Amniotic epithelial cell (primary cell): ENCODE measurements at places on chromosomes 7 and 10.

DNA sequence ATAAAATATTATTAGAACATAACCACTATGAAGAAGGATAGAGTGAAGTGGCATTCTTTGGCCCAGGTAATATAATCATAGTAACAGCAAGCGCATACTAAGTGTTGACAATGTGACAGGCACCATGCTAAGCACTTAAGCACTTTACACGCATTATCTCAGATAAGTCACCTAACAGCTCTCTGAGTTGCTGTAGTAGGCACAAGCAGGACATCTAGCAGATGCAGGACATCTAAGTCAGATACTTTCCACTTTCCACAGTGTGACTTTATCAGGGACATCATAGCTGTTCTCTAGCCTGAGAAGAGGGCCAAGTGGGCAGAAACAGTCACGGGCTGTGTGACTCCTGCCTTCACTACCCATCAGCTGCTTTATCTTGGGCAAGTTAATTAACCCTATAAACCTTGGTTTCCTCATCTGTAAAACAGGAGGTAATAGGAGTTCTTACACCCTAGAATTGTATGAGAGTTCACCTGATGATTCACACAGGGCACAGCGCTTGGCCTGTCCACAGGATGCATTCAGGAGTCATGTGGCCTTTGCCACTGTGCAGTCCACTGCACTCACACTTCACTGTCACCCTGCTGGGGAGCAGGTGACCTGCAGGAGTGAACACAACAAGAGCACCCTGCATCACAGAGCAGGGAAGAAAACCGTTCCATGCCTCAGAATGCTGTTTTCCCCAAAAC, 12.5 kb downstream of the LIPA start:
- no peak for DNase-seq

DNA sequence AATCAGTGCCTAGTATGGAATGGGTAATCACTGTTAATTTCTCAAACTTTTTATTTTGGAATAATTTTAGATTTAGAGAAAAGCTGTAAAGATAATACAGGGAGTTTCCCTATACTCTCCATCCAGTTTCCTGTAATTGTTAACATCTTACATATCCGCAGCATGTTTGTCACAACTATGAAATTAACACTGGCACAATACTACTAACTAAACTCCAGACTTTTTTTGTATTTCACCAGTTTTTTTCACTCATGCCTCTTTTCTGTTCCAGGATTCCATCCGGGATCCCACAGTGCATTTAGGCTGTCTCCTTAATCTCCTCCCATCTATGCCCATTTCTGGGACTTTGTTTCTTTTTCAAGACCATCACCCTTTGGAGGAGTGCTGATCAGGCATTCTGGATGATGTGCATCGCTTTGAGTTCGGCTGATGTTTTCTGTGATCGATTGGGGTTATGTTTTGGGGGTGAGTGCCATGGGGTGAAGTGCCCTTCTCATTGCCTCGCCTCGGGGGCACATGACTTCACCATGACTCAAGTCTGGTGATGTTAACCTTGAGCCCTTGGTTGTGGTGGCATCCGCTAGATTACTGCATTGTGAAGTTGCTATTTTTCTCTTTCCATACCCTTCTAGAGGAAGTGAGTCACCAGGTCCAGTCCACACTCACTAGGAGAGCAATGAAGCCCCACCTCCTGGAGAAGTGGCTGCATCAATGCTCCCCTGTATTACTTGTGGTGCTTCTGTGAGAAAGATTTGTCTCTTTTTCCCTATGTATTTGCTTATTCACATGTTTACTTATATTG, 43.9 kb upstream of the GRB10 start:
- DNase-seq = peak; percentile 82

DNA sequence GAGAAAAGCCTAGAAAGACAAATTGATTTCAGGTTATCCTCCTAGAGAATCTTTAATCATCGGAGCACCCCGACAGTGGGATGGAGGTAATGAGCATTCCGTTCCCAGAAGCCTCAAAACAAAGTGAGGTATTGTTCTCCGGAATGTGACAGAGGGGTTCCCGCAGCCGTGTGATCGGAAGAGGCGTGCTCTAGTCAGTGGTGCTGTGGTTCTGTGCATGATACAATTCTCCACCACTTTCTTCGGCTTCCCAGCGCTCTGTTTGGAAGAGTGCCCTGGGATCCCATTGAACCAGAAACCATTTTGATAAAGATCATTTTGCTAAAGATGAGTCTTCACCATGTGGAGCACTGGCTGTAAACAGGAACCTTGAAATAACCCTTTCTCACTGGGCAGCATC, 434.6 kb downstream of the PAXIP1 start:
- DNase-seq = no peak

GRCh38 chr7:135900065-135900546, 77.1 kb downstream of the MTPN start:
- no peak for DNase-seq

GRCh38 chr7:75624134-75624832, 114.5 kb downstream of the HIP1 start:
- peak; percentile 96 for DNase-seq

DNA sequence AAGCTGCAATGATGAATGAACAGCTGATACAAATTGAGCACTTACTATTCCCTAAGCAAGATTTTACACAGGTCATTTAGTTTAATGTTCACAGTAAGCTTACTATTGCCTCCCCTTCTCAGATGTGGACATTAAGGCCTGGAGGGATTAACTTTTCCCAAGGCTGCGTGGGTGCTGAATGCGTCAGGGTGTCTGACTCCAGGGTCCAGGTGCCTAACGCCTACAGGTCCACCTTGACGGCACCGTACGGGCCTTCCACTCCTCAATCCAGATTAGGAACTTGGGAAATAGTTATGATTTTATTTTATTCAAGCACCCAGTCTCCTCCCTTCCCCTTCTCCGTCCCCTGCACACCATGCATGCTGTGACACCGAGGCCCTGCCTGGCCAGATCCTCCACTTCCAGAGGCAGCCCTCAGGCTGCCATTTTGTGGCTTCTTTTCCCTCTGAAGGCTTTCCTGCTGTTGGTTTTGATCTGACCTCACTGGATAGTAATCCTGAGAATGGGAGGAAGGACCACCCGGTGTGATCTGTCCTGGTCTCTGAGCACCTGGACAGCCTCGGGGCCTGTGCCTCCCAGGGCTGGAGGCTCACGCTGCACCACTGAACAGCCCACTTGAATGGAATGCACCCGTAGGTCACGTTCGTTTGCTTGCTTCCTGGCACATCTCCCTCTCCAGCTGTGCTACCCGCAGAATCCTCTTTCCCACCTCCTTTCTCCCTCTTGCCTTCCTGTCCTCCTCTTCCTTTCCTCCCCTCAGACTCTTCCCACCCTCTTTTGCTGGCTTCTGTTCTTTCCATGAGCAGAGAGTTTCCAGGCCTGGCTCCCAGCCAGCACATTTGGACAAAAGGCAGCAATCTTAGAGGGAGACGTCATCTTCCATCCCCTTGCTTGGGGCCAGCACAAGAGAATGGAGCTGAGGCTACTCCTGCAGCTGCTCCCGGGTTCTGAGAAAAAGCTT, 14.4 kb downstream of the DENND2A start:
- peak; percentile 74 for DNase-seq

- DNase-seq = no peak
Observed at GRCh38 chr10:66996996-66997395, 71.2 kb downstream of the LRRTM3 start.

GRCh38 chr10:70752571-70752970, 32.6 kb downstream of the TBATA start:
- DNase-seq = no peak

GRCh38 chr7:147472556-147472955, 1118.0 kb upstream of the C7orf33 start:
- no peak for DNase-seq

DNA sequence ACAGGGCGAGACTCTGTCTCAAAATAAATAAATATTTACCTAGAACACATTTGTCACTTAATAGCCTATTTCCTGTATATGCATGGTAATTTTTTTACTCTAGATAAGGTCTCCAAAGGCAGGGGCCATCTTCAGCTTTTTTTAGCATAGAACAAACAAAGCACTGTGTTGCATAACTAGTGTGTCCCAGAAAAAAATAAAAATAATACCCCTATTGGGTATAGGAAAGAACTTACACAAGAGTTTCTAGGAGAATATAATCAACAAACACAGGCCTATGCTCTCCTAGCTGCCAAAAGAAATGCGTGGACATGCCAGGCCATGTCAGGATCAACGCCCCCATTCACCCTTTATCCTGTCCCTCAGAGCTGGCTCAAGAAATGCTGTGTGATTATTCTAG, 103.6 kb downstream of the PARD3 start:
- no peak for DNase-seq

DNA sequence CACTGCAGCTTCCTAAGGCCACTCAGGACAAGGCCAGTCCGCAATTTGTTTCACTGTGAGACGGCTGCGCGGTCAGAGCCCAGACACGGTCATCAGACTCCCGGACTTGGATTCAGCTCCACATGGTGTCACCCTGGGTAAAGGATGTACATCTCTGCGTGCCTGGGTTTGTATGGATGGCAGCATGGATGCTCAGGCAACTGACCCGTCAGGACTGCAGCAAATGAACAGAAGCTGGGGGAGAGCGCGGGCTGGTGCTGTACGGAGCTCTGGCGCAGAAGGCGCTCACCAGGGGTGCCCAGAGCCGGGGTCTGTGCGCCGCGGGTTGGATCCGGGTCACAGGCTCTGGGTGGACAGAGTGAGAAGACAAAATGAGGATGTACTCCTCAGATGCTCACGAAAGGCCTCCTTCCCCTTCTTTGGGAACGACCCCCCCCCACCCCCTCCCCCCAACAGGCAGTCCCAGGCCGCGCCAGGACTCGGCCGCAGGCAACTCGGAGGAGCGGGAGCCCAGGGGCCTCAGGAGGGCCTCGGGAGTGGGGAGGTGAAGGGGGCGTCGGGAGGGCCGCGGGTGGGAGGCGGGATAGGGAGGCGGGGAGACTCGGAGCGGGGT, 92.4 kb downstream of the CXCL12 start:
- DNase-seq = no peak

DNA sequence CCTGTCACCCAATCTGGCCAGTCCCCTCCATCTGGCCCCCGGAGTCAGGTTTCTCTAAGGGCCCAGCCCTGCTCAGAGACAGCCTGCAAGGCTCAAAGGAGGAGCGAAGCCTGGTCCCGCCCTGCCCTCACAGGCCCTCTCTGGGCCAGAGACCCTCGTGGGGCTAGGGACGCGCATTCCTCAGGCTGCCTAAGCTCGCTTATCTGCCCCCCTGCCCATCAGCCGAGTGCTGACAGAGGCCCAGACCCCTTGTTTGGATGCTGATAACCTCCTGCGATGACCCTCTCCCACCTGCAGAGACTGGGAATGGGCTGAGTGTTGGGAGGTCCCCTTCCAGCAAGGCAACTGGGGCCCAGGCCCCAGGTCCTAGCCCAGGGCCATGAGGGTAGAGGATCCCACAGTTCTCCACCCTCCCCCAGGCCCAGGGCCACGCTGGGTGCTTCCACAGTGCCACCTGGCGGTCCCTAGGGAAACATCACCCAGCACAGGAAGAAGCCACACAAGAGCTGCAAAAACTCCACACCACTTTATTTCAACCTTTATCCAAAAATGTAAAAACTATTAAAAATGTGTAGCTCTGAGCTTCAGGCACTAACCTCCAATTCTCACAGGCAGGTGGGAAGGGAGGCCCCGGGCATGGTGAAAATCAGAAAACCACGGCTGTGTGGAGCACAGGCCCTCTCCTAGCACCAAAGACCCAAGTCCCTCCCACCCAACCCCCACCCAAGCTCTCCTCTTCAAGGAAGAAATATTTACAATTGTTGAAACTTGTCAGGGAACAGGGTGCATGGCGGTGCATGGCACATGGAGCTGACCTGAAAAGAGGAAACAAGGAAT, 2.2 kb downstream of the NPM3 start:
- peak; percentile 38 for DNase-seq

GRCh38 chr7:42698600-42699374, 213.1 kb downstream of the C7orf25 start:
- DNase-seq = peak; percentile 30
